ENCODE measurements at places on chromosomes 5 and 9. TPM values are rescaled to one million over a fixed set of nuclear protein-coding genes. Genes with fewer than 3 reads are reported as not detected.
A peak's percentile ranks its signal among the peaks of the same experiment; 100 is the strongest.

RASGRF2 gene
- 15.8 TPM for total RNA-seq

RFESD gene
- 9.8 TPM for total RNA-seq

GPR151 gene
- total RNA-seq = not detected

FAM170A gene
- total RNA-seq = not detected

GCNT4 gene
- total RNA-seq = 2.4 TPM

PHF19 gene
- 216 TPM for total RNA-seq

PCDHA1 gene
- total RNA-seq = not detected

HAVCR2 gene
- 28.7 TPM for total RNA-seq

PHF24 gene
- not detected for total RNA-seq

SPINK4 gene
- total RNA-seq = not detected

HSPA5 gene
- total RNA-seq = 161 TPM

SPATA31D4 gene
- total RNA-seq = not detected

DNA sequence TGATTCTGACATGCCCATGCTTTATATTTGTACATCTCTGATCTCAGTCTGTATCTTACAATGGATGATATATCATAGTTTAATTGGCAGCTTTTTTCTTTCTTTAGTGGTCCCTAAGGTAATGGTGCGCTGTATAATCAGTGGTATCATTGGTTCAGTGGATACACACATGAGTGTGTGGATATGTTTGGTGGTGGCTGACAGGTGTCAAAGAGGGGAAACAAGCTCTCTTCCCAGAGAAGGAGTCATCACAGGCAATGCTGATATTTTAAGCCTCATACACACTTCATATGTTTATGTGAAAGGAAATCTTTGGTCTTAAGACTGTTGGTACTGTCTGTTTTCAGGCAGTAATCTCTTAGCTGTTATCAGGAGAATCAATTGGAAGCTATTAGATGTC, 52.1 kb upstream of the KIAA1958 start:
- DNase-seq = no peak

DNA sequence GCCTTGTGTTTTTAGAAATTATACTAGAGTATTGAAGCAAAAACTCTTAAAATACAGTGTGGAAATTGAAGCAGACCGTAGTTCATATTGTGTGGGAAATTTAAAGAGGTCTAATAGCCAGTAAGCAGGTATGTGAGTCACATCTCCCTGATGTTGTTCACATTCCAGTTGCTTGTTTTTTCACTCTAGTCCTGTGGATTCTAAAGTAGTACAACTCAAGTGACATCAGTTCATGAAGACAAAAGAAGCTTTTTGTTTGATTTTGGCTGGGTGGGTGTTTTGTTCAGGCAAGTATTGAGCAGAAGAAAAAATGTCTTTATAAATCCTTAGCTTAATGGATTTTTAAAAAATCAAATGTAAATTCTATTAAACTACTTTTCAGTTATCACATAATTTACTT, 216.2 kb downstream of the MAN2A1 start:
- no peak for DNase-seq

DNA sequence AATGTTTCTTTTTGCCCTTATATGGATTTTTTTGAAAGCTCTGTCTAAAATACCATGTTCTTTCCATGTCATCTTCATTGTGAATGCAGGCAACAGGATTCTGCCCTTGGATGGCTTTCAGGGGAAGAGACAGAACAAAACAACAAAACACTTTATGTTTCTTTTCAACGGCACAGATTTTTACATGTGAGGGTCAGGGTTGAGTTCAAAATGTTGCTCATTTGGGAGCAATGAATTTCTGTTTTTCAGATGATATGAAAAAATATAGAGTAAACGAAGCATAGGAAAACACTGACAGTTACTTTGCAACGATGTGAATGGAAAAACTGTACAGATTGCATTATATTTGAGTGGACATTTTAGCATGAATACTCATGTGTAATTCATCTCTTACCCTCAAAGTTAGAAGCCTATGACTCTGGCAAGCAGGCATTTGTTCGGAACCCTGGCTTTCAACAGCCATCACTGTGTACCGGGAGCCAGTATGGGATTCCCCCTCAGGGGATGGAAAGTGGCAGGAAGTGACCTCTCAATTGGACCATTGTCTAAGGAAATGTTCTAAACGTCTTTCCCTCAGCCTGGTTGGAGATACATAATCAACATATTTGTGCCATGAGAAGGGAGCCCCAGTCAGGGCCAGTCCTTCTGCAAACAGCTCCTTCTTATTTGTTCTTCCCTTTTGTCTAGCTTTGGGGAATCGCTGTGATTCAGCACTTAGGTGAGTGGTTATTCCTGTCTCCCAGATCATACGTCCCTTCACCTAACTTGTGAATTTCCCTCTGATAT, 153.9 kb upstream of the MEF2C start:
- no peak for DNase-seq

GRCh38 chr9:89493671-89494070, 4.2 kb downstream of the SEMA4D start:
- DNase-seq = no peak

- no peak for DNase-seq
Observed at GRCh38 chr9:134247918-134248631, 78.2 kb upstream of the RXRA start.

- no peak for DNase-seq
Observed at GRCh38 chr5:139924294-139925215, 118.5 kb downstream of the NRG2 start.

GRCh38 chr5:179171251-179171815, 111.2 kb downstream of the ZNF354C start:
- DNase-seq = no peak

DNA sequence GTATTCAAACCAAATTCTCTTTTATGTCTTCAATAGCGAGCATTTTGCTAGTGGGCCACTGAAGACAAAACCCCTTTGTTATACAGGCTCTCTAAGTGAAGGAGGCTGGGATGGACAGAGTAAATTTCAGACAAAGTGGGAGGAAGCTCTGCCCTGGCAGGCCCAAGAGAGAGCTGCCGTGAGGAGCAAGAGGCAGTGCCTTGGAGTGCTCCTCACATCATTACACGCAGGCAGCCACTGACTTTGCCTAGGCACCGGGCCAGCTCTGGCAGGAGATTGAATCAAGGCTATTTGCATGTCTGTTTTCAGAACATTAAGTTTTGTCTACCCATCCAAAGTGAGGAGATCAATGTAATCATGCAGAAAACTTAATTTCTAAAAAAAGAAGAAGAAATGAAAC, 167.7 kb downstream of the CCDC192 start:
- DNase-seq = no peak

GRCh38 chr5:132011622-132012343, at the start of gene ACSL6:
TSS of gene ACSL6 (minus strand) at chr5:132011658. CDS start at chr5:132011553, 105 bp downstream.
- DNase-seq = peak; percentile 44

DNA sequence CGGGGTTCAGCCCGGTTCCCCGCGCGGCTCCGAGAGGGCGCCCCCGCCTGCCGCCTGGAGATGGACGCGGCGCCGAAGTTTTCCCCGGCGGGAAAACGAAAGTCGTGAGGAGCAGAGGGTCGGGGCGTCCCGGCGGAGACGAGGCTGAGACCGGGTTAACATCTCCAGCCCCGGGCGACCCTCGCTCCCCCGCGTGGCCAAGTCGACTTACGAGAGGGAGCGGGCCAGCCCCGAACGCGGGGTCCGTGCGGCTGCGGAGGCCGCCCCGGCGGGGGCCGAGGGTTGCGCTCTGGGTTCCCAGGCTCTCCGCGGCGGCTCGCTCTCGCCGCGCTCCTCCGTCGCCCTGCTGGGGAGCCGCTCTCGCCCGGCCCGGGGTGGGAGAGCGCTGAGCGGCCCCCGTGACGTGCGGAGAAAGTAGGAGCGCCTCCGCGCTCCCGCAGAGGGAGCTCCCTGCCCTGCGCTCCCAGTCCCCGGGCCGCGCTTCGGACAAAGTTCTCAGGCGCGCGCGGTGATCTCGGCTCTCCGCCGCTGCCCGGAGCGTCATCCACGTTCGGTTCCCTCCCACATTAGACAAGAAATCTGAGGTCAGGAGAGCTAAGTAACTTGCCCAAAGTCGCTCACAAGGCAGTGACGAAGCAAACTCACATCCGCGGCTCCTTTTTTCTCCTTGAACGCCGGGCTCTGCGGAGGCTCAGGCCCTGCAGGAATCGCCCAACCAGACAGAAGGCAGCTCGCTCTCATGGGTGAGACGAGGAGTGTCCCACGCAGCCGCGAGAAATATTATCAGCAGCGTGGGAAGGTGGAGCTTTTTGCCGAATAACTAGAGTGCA, 1.2 kb upstream of the GCNT4 start:
- peak; percentile 69 for DNase-seq

DNA sequence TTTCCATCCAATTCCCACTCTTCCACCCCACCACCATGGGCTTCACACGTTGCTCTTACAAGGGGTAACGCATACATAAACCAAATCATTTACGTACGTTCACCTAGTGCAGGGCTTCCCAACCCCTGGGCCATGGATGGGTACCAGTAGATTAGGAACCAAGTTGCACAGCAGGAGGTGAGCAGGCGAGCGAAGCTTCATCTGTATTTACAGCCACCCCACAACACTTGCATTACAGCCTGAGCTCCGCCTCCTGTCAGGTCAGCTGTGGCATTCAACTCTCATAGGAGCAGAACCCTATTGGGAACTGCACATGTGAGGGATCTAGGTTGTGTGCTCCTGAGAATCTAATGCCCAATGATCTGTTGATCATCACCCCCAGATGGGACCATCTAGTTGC, 82.3 kb downstream of the CEMIP2 start:
- DNase-seq = no peak

DNA sequence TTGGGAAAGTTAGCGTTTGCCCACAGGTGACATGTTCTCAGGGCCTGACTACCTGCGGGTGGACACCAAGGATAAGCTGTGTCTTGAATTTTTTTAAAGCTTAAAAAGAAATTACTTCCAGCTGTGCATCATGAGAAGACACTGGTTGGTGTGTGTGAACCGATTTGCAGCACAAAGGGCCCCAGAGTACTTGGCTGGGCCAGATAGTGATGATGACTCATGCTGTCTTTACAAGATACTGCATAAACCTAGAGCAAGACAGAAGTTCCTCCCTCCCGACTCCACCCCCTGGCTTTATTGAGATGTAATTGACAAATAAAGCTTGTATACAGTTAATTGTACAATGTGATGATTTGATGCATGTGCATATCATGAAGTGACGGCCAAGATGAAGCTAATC, 212.8 kb downstream of the NXNL2 start:
- DNase-seq = no peak

DNA sequence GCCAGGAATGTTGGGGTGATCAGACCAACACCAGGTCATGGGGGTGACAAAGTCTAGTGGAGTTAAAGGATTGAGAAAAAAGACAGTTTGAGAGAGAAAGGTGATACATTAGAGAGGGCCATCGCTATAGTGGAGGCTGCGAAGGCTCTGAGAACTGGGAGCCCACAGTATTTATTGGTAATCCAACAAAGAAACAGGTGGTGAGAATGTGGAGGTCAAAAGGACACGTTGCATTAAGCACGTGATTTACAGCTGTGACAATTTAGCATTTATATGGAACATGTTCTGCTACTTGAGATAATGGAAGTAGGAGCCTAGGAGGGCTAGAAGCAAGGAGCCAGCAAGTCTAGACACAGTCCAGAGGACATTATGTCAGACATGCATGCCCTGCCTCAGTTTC, 2086.5 kb upstream of the C9orf72 start:
- no peak for DNase-seq

- peak; percentile 91 for DNase-seq
Observed at GRCh38 chr9:132901858-132902831, 23.4 kb downstream of the SPACA9 start.

DNA sequence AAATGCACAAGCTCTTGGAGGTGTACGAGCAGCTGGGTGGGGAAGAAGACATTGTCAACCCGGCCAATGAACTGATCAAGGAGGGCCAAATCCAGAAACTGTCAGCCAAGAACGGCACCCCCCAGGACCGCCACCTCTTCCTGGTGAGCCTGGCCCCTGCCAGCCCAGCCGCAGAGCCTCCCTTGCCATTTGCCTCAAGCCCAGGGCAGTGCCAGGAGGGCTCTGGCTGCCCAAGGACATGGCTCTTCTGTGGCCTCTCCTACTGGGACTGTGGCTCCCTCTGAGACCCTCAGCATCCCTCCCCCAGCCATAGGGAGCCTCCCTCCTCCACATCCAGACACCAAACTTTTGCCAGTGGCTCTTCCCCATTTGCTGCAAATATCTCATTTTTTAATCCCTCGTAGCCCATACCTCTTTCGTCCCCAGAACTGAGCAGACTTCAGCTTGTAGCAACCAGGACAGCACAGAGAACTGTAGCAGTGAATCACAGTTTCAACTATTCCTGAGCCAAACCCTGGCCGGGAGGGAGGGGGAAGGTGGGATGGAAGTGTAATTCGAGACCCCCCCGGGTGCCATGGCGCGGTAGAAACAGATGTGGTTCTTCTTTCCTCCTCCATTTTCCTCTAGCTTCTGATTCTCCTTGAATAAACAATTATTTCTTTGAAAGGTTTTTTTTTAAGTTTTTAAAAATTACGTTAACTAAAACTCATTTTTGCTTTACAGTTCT, 44.5 kb upstream of the SUSD3 start:
- no peak for DNase-seq

DNA sequence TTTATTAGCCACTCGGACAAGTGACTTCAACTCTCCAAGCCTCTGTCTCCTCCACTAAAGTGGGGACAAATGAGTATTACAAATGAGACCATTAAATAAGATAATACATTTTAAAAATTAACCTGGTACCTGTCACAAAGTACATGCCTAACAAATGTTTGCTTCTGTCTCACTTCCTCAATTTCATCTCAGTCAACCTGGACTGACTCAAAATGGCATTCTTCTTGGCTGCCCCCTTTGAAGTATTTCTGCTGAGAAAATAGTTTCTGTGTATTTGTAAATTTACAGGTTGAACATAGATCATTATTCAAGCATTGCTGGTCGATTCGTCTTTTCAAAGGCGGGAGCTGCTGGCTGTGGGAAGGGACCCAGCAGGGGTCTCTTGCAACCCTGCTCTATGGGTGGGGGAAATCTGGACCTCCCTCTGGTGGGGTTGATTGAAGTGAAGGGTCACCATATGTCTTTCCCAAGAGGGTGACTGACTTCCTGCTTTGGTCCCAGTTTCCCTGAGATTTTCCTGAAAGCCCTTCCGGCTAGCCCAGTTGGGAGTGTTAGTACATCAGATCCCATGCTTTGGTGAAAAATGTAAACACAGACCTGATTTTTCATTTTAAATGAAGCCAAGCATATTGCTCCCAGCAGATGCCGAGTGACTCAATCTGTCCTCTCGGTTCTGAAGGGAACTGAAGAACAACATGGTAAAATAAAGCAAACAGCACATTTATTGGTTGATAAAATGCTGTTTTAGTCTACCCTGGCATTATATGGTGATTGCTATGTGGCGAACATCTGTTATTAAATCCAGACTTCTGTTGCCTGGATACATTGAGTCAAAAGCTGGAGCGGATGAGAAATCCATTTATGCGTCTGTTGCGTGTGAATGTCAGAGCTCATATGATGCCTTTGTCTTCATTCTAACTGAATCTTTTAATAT, 73.0 kb downstream of the KCNIP1 start:
- DNase-seq = no peak

- DNase-seq = no peak
Observed at GRCh38 chr9:89880721-89881120, 275.9 kb downstream of the GADD45G start.

- DNase-seq = no peak
Observed at GRCh38 chr9:5110867-5111681, 74.4 kb downstream of the INSL6 start.

- DNase-seq = no peak
Observed at GRCh38 chr9:104177003-104177611, 83.0 kb downstream of the SMC2 start.

- DNase-seq = no peak
Observed at GRCh38 chr9:94014066-94014654, 59.0 kb upstream of the BARX1 start.
